ENCODE measurements at places on chromosomes 6 and 20. TPM values are rescaled to one million over a fixed set of nuclear protein-coding genes. Genes with fewer than 3 reads are reported as not detected.

Gene C6orf15
- total RNA-seq, result not detected

Gene PRICKLE4
- 0.41 TPM for total RNA-seq

Gene POM121L2
- total RNA-seq, result not detected

Gene BEND6
- 22.8 TPM for total RNA-seq

Gene SSTR4
- total RNA-seq, result 0.41 TPM

Gene REM1
- total RNA-seq, result not detected

Gene MATN4
- under 0.01 TPM for total RNA-seq

Gene PROKR2
- 8.6 TPM for total RNA-seq

Gene OARD1
- 6.9 TPM for total RNA-seq

Gene SPTLC3
- 0.82 TPM for total RNA-seq

Gene SEMG1
- not detected for total RNA-seq

Gene COX4I2
- 1.2 TPM for total RNA-seq

Gene CFB
- total RNA-seq, result 0.82 TPM

Gene VWA7
- total RNA-seq, result under 0.01 TPM

Gene LRRC73
- 2.9 TPM for total RNA-seq

Gene MOCS1
- 5.7 TPM for total RNA-seq

Gene SDCBP2
- total RNA-seq, result 3.3 TPM

Gene PRR18
- total RNA-seq, result under 0.01 TPM

Gene MKKS
- 12.6 TPM for total RNA-seq

Gene SH3BGRL2
- total RNA-seq, result 23.6 TPM

Gene SMPD2
- total RNA-seq, result 4.9 TPM

Gene AGER
- 0.82 TPM for total RNA-seq

Gene RUNX2
- 0.41 TPM for total RNA-seq

Gene AIF1
- total RNA-seq, result 6.9 TPM

Gene PKHD1
- total RNA-seq, result not detected

Gene CALHM6
- 4.5 TPM for total RNA-seq

Gene ANGPT4
- not detected for total RNA-seq

Gene IRF4
- total RNA-seq, result not detected

Gene TCP11
- 0.41 TPM for total RNA-seq

Gene ASIP
- total RNA-seq, result not detected

Gene TREML1
- 0.41 TPM for total RNA-seq

Gene DNMT3B
- total RNA-seq, result 6.5 TPM

Gene TXLNB
- total RNA-seq, result 0.82 TPM

Gene POLR1H
- total RNA-seq, result 15.5 TPM

Gene ZNF184
- 37.9 TPM for total RNA-seq

Gene CD109
- total RNA-seq, result 1.6 TPM

Gene RTN4IP1
- 11.4 TPM for total RNA-seq

Gene BMP5
- total RNA-seq, result 3.3 TPM

Gene SOX4
- 418 TPM for total RNA-seq

Gene PTGIS
- total RNA-seq, result 7.7 TPM

Gene PTK6
- not detected for total RNA-seq

Gene IL17F
- not detected for total RNA-seq

Gene CLPSL2
- not detected for total RNA-seq

Gene FAM217A
- total RNA-seq, result not detected

Gene CALHM4
- total RNA-seq, result not detected

Gene FAM83C
- not detected for total RNA-seq

Gene DZANK1
- total RNA-seq, result 5.3 TPM

Gene SYCP2
- 4.1 TPM for total RNA-seq

Gene CYP21A2
- under 0.01 TPM for total RNA-seq

Gene MPC1
- 69.7 TPM for total RNA-seq

Gene DDO
- 0.41 TPM for total RNA-seq

Gene DEFB132
- total RNA-seq, result not detected

Gene C20orf204
- 1.2 TPM for total RNA-seq

Gene LZTS3
- 13.9 TPM for total RNA-seq

Gene ROMO1
- 86.4 TPM for total RNA-seq

Gene SLC22A3
- total RNA-seq, result 3.3 TPM

Measured in frontal cortex (tissue), 4 donors.